Stimulated activated CD8-positive, alpha-beta memory T cell treated with anti-CD3 and anti-CD28 coated beads, Interleukin-4, amount 100 ng/mL, for 4 hours (primary cell): ENCODE measurements at places on chromosomes 5 and 9.

DNA sequence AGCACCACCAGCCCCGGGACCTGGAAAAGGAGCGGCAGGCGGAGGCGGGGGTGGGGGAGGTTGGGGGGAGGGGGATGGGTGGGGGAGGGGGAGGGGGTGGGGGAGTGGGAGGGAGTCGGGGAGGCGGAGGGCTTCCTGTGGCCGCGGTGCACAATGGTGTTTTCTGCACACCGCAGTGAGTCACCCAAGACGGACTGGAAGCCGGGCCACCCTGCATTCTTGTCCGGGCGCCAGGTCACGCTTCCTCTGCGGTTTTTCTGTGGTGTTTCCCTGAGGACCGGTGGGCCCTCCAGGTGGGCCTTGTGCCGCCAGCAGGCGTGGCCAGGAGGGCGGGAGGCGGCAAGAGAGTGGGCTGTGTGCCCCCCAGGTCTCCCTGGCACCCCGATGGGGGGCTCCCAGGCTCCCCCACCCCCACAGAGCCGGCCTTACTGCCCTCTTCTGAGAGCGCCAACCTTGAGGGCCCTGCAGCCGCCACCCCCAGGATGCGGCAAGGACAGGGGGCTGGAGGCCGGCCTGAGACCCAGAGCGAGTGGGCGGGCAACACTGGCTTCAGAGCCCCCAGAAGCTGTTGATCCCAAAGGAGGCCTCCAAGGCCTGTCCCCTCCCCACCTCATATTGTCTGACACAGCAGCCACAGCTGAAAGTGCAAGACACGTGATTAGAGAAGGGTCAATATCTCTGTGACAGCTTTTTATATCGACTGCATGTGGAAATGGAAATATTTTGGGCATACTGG, 11.1 kb downstream of the EXD3 start:
- DNase-seq, result peak; percentile 24

DNA sequence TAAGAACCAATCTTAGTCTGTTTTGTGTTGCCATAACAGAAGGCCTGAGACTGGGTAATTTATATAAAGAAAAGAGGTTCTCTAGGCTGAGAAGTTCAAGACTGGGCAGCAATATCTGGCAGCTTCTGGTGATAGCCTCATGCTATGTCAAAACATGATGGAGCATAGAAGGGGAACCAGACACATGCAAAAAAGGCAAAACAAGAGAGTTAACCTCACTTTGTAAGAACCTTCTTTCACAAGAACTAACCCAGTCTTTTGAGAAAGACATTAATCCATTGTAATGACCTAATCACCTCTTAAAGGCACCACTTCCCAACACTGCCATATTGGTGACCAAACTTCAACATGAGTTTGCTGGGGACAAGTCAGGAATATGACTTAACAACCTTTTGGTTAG, 37.3 kb downstream of the FSD1L start:
- no peak for DNase-seq

DNA sequence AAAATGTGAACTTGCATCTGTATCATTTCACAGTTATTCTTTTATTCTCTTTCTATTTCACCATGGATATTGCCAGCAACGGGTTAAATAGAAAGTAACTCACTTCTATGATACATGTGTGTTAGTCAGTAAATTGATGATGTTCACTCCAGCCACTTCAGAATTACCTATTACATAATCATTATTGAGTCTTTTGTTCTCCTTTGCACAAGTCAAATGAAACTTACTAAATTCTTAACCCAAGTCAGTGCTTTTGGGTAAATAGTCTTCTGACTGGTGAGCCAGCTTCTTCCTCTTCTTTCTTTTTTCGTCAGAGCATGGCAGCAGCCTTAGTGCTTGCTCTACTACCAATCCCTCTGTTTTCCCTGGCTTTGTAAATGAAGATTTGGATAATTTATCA, 344.3 kb downstream of the RAB3C start:
- no peak for DNase-seq

DNA sequence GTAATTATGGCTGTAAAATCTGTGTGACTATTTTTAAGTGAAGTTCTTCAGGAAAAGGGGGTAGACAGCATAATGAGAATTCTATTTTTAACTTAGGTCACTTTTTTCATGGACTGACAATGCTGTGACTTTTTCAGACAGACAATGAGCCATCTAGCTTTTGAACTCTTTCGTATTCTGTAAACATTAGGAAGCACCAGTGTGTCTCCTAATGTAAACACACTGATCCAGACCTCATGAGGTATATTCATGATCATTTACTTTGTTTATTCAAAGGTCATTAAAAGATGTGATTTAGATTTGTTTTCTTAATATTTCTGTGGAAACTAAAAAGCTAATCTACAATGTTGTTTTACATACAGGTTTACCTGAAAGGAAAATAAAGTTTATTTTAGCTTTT, 352.6 kb downstream of the ADGRV1 start:
- DNase-seq, result no peak

DNA sequence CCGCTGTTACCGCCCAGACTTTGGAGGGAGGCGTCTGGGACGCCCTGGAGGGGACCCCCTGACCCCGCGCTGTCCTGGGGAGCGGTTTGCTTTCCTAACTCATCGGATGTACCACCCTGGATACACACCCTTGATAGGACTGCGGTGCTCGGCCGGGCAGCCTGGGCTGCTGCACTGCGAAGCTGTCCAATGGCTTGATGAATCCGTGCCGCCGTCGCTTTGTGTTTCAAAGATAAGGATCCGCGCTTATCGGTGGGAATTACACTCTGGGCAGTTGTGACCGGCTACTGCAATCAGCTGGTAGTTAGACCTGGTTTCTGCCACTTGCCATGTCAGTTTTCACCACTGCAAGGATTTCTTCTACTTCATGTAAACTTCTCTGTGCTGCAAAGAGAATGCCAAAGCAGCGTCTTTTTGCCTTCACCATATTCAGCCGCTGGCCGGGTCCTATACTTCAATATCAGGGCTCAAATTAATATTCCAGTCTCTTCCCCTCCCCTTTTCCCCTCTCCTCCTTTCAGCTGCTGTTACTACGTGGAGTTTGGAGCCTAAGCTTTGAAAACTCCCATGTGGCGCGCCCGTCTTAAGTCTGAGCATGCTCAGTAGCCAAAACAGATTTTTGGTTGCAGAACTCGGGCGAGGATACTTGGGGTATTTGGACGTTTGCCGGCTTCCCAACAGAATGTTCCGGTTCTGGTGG, 727 bp downstream of the SMAD5 start:
- DNase-seq, result no peak
